ENCODE measurements at places on chromosomes 16 and 17.

GRCh38 chr16:4081521-4082021 lies 34.7 kb downstream of the ADCY9 start:
- DNase-seq, result peak; percentile 26

GRCh38 chr16:49352892-49353291 lies 20.7 kb upstream of the C16orf78 start:
- no peak for DNase-seq

- DNase-seq, result no peak
These were observed 36.1 kb downstream of the GPATCH8 start for GRCh38 chr17:44467108-44467507.

DNA sequence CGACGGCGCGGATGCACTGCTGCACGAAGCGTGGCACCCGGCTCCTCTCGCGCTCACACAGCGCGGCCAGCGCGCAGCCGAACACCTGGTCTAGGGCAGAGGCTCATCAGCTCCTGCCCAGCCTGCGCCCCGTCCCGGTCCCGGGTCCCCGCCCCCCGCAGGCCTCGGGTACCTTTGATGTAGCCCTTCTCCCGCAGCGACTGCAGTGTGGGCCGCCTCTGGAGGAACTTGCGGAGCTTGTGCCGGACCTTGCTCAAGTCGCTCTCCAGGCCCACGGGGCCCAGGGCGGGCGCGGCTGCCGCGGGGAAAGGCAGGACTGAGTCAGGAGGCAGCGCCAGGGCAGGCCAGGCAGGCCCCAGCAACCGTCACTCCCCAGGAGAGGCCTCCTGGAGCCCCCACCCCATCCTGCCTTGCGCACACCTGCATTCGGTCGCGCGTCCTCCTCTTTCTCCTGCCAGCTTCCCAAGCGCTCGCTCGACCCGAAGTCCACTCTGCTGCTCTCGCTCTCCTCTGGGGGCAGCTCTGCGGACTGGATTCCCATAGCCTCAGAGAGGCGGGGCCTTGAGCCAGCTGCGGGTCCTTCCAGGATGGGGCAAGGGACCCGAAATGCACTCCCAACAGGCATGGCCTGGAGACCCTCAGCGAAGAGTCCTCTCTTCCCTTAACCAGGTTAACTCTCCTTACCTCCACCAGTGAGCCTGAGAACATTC lies 36.0 kb downstream of the ARHGAP27 start:
- no peak for DNase-seq

GRCh38 chr17:1029196-1029921 lies 32.4 kb downstream of the TIMM22 start:
- DNase-seq, result no peak

DNA sequence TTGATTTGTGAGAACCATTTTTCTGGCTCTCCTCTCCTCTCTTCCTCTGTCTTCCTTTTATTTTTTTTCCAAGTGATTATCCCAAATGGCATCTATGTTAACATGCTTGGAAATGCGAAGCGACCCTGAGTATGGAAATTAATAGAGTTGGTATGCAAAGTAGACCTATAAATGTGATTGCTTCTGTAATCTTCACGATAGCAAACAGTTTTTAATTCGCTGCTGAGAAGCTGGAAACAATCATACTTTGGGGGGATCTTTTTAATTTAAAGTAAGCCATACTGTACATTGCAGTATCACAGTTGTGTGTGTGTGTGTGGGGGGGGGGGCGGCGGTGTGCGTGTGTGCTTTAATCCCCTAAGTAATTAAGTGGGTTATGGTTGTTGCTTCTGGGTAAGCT lies 233.3 kb downstream of the CDH13 start:
- no peak for DNase-seq

- DNase-seq, result no peak
These were observed 16.4 kb upstream of the CCL23 start for GRCh38 chr17:36034127-36034526.

DNA sequence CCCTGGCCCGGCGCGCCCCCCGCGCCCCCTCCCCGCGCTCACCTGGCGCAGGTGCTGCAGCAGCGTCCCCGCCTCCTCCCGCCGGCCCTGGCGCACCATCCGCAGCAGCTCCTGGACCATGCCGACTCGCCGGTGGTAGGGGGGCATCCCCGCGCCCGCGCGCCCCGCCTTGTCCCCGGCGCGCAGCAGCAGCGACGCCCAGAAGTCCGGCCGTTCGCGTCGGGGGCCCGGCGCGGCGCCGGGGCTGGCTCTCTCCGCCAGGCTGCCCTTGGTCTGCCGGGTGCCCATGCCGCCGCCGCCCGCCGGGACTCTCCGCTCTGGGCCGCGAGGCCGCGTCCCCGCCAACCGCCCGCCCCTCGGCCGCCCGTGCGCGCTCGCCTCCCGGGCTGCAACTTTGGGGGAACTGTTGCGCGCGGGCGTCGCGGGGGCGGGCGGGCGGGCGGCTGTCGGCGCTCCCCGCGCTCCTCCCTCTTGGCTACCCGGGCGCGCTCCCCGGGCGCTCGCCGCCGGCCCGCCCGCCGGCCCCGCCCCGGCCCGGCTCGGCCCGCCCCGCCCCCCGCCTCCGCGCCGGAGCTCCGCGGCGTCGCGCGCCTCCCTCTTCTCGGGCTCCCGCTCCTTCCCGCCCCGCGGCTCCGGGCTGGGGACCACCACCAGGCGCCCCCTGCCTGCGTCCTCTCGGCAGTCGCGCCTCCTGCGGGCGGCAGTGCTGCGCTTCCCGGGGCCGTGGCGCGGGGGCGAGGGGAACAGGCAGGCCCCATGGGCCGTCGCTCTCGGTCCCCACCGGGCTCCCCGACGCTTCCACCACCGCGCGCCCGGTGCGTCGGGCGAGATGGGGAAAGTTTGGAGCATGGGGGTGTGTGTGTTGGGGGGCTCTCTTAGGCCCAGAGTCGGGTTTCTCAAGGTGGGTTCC lies at the start of gene LRRC75A:
TSS of gene LRRC75A (minus strand) at position 491 of the 910 bp plus-strand sequence. CDS start at position 288, 203 bp downstream.
- DNase-seq, result peak; percentile 41

DNA sequence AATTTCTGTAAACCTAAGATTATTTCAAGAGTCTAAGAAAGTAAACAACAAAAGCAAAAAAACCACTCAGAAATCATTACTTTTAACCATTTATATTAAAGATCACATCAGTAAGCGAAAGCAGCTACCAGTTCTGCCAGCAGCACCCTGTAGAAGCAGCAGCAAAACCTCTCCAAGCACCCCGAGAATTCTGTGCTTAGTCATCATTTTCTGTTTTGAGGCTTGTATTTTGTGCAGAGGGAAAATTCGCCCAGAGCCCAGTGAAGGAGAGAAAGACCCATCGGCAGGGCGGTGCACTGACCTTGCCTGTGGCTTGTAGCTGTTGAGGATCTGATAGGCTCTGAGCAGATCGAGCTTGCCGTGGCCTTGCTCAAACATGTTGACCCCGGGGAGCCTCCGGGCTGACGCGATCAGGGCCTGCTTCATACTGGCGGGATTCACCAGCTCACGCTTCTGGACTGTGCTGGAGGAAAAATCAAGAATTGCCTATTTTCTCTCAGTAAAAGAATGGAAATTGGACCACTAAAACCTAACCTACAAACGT lies 35.2 kb downstream of the MBTPS1 start:
- no peak for DNase-seq

GRCh38 chr17:50620858-50621257 lies 13.8 kb upstream of the ABCC3 start:
- no peak for DNase-seq

GRCh38 chr16:68517606-68518166 lies 21.4 kb upstream of the ZFP90 start:
- DNase-seq, result no peak

- no peak for DNase-seq
These were observed 14.8 kb upstream of the OSGIN1 start for GRCh38 chr16:83937922-83938885.

DNA sequence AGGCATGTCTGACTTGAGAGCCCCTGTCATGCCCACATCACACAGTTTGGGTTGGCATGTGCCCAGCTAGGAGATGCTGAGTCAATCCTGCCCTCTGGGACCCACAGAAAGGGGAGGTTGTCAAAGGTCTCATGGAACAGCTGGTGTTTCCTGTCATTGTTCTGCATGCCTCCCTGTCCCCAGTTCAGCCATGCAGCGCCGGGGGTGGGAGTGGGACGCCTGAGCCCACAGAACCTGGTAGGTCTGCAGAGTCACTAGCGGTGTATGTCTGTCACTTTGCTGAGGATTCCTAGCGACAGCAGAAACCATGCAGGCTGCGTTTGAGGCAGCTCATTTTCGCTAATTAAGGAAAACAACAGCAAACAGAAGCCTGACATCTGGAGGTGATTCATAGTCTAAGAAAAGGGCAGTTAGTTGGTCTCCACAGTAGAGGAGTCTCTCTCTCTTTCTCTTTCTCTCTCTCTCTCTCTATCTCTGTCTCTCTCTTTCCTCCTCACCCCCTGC lies 19.6 kb upstream of the CCL1 start:
- DNase-seq, result no peak

DNA sequence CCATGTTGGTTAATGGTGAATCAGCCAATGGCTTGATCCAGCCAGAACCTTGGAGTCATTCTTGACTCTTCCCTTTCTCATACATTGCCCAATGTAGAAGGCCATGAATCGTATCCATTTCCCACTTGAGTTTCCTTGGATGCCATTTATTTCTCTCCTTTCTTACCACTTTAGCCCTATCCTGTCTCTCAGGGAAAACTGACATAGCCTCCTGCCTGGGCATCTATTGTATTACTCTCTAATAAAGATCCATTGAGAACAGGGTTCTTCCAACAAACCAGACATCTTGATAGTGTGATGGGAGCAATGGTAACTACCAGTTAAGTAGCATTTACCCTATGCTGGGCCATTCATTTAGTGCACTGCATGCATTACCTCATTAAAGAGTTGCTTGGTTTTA lies 104.2 kb upstream of the CDH11 start:
- no peak for DNase-seq

GRCh38 chr16:84505249-84506187 lies 1.1 kb upstream of the MEAK7 start:
- no peak for DNase-seq

DNA sequence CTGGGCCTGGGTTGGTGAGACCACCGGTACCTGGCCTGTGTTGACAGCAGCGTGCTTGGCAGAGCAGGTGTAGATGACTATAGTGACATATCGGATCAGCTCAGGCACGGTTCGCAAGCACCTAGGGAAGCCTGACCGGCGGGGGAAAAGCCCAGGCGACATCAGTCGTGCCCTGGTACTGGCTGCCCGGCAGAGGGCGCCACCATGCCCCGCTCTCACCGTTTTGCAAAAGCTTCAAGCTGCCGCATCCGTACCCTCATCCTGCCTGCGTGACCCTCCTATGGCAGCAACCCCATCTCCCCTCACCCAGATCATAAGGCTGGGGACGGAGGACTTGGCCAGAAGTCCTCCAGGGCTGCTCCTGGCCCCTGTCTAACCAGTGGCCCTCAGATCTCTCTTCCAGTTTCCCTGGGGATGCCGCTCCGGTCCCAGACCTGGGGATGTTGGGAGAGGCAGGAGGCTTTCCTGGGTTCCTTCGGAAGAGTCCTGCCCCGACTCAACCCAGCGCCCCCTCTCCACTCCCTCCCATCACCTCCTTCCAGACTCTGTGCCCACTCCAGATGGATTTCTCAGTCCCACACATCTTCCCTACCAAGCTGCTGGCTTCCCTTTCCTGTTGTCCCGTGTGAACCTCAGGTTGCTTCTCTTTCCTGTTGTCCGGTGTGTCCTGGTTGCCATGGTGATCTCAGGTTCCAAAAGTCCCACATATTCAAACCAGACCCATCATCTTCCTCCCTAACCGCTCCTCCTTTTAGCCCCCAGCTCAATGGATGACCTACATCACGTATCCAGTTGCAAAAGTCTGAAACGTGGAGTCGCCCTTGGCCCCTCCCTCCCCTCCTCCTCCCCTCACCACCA lies 13.7 kb downstream of the ALOX12B start:
- peak; percentile 81 for DNase-seq

- DNase-seq, result no peak
These were observed 19.1 kb upstream of the RASD1 start for GRCh38 chr17:17514993-17515933.

- no peak for DNase-seq
These were observed 10.4 kb downstream of the SP2 start for GRCh38 chr17:47906443-47906842.

DNA sequence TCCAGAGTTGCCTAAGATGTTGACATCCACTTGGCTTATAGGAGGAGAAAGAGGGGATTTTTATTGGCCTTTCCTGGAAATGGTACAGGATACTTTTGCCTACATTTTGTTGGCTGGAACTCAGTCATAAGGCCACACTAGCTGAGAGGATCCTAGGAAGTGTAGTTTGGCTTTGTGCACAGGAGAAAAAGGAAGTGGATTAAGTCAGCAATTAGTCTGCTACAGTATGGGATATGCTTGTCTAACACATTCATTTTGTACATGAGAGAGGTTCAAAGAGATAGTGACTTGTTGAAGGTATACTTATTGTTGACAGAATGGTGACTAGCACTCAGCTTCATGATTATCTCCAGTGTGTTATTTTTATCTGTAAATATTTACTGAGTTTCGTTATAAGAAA lies 10.3 kb downstream of the UTP18 start:
- no peak for DNase-seq

DNA sequence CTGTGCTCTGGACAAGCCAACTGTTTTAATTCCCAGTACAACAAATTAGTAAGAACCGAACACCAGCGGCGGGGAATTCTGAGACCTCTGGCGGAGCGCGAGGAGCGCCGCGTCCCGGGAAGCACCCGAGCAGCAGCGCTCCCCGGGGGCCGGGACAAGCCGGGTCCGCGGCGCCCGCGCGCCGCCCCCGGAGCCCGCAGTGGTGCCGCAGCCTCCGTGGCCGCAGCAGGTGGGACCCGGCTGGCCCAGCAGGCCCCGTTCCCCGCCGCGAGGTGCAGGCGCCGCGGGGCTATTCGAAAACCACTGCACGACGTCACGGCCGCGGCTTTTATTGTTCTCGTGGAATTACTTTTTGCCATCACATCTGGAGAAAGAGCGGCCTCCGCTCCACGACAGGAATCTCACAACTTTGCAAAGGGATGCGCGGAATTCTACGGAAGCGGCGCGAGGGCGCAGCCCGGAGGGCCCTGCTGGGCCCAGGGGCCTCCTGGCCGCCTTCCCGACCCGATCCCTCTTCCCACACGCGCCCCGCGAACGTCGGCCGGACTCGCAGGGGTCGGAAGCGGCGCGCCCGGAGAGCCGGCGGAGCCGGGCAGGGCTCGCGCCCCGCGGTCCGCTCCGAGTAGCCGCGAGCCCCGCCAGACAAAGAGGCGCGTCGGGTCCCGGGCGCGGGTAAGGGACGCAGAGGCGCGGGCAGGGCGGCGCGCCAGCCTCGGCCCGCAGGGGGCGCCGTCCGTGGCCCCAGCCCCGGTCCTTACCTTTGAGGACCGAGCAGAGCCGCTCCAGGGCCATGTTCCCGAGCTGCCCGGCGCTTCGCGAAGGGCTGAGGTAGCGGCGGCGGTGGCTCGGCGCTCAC lies 696 bp downstream of the NETO2 start:
- peak; percentile 34 for DNase-seq

Data from activated CD8-positive, alpha-beta memory T cell treated with anti-CD3 and anti-CD28 coated beads for 1 hour (primary cell).